Right atrium auricular region (tissue), 2 donors: ENCODE measurements at places on chromosomes 12 and 14. TPM values are rescaled to one million over a fixed set of nuclear protein-coding genes. Genes with fewer than 3 reads are reported as not detected.

DNA sequence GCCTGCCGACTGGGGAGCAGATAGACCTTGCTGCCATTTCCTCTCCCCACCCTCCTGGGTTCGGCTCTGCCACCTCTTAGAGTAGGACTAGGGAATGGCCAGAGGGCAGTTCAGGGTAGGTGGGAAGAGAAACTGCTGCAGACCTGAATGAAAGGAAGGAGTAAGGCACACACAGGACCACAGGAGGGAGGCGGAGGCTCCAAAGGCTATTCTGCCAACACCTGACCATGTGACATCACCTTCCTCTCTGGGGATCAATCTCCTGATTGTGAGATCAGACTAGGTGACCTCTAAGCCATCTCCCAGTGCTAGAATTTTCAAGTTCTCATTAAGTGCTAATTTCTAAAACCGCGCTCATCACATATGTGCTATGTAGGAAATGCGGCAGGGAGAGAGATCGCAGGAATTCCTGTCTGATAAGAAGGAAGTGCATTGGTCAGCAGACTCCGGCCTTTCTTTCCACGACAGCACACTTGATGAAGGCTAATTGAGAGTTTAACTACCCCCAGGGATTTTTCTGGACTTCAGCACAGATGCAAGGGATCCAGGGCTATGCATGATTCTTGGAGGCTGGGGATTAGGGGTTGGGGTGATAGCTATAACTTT, 11.5 kb upstream of the TSPAN11 start:
- DNase-seq = no peak

The GPRC5D gene
- total RNA-seq = not detected

The KCNH3 gene
- total RNA-seq = 1.0 TPM

DNA sequence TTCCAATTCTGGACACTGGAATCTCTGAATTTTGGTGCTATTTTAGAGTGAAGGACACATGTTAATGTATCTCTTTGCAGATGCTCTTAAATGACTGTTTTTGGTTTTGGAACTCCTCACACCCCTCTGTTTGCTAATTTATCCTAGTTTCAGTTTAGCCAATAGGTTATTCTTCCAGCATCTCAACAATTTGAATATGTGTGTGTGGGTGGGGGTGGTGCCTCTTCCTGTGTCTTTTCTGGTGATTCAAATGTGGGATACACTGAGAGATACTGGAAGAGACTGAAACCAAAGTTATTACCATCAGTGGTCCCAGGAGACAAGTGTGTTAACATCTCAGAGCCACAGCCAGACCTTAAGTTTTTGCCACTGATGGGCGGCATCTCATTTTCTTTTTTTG, 1317.4 kb upstream of the TMEM132C start:
- DNase-seq = no peak

DNA sequence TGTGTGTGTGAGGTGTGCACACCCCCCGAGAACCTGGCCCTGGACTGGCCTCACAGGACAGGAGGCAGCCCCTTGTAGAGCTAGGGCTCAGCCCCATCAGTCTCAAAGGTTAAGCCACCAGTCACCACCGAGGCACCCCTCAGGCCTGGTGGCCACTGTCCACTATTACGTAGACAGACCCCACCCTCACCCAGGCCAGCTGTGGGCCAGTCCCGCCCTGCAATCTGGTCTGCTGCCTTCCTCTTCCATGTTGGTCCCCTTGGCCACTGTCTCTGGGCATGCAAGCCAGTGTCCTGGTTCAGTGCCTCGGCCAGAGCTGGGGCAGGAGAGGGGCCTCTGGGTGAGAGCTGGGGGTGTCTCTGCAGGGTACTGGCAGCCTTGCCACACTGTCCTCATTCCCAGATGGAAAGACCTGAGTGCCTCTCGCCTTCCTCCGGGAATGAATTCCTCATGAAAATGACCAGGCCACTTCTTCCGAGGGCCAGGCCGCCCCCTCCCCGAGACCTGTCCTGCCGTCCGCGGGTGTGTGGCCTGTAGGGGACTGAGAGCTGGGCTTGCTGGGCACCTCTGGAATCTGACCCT, 897 bp upstream of the TEX22 start:
- DNase-seq = no peak

DNA sequence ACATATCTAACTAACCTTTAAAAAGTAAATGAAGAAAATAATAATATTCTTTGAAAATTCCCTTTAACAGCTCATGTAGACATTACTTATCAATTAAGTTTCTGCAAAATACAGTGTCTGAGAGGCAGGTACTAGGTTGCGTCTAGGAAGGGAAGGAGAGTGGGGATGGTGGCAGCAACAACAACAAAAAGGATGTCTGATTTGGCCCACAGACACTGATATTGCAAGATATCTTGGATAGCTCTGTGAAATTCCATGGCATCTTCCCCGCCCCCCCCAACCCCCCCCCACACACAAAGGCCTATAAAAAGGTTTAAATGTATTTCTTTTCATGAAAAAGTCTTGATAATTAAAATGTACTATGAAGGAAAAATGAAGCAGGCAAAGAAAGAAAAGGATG, 41.6 kb upstream of the AP4S1 start:
- DNase-seq = no peak

The NUAK1 gene
- 30.1 TPM for total RNA-seq

DNA sequence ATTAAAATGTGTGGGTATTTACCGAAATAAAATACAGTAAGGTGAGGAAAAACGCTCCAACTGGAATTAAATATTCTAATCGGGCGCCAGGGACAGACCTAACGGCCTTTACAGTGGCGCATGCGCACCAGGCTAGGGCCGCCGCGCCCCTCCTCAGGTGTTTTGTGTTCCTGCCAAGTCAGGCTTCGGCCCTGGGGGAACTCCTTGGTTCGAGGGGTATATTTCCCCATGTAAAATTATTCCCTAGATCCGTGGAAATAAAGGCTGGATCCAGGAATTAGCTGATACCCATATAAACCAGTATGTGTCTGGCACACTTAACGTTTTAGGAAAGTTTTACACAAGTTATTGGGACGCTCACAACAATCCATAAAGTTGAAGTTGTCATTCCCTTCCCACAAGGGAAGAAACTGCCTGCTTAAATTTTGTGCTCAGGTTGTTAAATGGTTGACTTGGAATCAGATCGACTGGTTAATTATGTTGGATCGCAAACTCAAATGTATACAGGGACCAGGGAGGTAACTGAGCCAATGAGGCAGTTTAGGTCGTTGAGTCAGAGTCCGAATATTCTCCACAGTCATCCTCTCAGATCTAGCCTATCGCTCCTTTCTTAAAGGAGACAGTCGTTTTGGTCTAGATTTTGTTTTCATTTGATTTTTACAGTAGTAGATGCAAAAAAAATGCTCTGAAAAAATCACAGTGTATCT, 621 bp upstream of the ANAPC7 start:
- DNase-seq = peak; percentile 63

The RFX4 gene
- not detected for total RNA-seq

DNA sequence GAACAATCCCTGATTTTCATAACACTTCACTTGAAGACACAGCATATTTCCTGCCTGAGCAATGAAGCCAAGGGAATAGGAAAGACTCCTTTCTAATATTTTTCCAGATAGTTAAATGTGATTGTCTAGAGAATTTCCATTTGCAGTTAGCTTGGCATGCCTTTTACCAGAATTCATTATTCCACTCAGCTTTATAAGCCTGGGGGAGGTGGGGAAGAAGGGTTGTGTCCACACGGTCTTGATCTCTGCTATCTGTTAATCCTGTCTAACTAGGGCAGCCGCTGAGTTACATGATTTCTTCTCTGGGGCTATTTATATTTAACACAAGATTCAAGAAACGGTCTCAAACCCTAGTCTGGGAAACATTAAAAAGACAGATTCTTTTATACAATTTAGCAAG, 146.6 kb upstream of the FSCB start:
- no peak for DNase-seq

DNA sequence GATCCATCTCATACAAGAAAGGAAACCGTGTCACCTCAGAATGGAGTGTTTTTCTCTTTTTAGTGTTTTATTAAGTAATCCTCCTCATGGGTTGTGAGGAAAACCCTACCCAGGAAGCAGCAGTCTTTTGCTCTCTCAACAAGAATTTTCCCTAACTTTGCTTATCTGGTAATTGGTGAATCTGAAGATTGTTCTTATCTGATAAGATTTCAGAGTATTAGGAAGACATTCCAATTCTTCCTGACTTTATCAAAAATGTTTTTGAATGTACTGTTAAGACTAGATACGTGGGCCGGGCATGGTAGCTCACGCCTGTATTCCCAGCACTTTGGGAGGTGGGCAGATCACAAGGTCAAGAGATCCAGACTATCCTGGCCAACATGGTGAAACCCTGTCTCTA, 86.0 kb downstream of the PHLDA1 start:
- DNase-seq = no peak

DNA sequence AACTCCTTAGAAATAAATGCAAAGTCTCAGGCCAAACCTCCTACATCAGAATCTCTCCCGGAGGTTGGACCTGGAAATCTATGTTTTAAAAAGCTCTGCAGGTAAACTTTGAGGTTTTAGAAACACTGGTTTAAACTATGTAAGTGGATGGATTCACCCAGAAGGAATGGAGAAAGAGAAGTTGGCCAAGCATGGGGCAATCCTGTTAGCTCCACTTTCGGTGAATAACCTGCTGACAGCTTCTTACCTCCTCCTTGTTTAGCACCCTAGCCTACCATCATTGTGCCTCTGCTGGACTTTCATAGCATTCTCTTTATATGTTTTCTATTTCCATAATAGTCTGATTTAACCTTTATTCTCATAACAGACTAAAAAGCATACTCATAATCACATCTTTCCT, 3.0 kb upstream of the ARHGDIB start:
- DNase-seq = no peak

The ADAM21 gene
- 0.41 TPM for total RNA-seq

The DHRS4L2 gene
- 10.6 TPM for total RNA-seq

- DNase-seq = no peak
Measured at GRCh38 chr14:77004711-77005460, 23.6 kb downstream of the IRF2BPL start.

The IAPP gene
- total RNA-seq = not detected

DNA sequence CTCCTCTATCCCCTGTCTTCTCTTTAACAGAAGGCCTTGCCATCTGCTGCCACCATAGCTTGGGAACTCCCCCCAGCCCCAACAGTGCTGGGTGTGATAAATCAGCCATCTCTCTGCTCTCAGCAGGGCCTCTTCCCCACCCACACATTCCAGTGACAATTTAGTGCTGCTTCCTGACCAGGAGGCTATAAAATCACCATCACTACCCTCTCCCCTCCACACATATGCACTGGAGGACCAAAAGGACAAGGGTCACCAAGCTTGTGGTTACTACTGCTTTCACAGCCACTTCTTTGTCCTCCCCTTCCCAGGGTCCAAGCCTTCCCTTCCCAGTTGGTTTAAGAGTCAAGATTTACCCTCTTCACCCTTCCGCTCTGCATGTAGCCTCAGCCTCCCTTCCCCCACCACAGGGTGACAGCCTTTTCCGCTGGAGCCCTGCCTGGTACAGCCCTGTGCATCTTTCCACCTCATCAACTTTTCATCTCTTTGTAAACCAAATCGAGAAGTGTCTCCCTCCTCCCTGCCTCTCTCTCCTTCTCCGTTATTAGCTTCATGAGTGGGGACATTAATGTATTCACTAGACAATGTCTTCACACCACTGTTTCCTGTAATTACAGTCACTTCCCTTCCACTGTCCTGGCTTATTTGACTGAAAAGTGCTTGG, 9.4 kb downstream of the PSMB5 start:
- DNase-seq = no peak

DNA sequence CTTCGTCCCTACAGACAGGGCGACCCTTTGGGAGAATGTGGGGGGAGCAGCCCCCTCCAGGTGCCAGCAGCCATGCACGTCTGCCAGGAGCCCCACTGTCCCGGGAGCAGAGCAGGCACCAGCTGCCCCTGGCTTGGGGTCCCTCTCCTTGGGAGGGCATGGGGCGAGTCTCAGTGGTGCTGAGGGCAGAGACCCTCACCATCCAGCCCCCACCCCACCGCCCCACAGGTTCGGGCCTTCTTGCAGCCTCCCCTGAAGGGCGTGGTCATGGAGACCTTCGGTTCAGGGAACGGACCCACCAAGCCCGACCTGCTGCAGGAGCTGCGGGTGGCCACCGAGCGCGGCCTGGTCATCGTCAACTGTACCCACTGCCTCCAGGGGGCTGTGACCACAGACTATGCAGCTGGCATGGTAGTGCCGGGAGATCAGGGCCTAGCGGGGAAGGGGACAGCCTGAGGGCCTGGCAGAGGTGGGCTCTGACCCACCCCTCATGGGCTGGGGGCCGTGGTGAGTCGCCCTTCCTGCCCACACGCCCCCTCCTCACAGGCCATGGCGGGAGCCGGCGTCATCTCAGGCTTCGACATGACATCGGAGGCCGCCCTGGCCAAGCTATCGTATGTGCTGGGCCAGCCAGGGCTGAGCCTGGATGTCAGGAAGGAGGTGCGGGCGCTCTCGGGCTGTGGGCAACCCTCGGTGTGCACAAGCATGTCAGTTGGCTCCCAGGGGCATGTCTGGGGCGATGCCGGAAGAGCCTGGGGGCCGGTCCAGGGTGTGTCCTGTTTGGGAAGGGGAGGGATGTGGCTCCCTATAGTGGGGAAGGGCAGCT, 18.8 kb downstream of the ASPG start:
- no peak for DNase-seq

- no peak for DNase-seq
Measured at GRCh38 chr14:72758420-72758819, 135.5 kb downstream of the DPF3 start.

GRCh38 chr14:53884601-53885000, 72.0 kb downstream of the BMP4 start:
- DNase-seq = no peak

DNA sequence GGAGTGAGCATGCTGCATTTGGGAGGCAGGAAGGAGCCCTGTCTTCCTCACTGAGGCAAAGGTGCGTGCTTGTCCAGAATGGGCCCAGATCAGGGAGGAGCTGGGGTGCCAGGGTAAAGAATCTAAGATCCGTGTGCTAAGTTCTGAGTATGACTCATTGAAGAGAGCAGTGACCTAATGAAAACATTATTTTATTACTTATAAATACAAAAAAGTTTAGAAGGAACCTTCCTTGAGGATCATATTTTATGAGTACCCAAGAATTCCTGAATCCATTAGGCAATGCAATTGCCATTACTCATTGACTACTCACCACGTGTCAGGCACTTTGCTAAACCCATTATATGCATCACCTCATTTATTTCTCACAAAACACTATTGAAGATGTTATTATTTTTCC, 264.7 kb downstream of the EGLN3 start:
- no peak for DNase-seq

DNA sequence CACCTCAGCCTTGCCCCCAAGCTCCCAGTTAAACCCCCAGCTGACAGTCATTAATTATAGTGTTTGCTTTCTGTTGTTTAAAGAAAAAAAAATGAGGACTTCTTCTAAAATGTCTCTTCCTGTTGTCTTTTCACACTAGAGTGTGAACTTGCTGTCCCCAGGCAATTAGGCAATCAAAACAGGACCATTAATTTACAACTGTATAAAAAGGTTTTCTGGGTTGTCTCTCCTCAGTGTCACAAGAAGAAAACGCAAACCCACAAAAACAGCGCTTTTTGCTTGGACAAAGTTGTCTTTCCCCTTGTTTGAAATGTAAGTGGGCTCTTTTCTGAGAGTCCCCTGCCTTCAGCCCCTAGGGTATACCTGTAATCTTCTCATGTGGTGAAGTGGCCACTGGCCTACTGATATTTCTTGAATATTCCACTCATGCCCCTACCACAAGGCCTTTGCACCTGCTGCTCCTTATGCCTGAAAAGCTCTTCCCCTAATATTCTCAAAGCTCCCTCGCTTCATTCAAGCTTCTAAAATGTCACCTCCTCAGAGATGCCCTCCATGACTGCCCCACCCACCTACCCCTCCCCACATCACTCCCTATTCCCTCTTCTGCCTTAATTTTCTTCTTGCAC, 158.9 kb upstream of the PWP1 start:
- DNase-seq = no peak

The KIF26A gene
- 14.1 TPM for total RNA-seq

The PLEKHD1 gene
- not detected for total RNA-seq
